HFFc6 (cell line): ENCODE measurements at places on chromosomes 2 and 18.

- no peak for DNase-seq
Observed at GRCh38 chr2:101282980-101283379, 25.5 kb downstream of the RNF149 start.

DNA sequence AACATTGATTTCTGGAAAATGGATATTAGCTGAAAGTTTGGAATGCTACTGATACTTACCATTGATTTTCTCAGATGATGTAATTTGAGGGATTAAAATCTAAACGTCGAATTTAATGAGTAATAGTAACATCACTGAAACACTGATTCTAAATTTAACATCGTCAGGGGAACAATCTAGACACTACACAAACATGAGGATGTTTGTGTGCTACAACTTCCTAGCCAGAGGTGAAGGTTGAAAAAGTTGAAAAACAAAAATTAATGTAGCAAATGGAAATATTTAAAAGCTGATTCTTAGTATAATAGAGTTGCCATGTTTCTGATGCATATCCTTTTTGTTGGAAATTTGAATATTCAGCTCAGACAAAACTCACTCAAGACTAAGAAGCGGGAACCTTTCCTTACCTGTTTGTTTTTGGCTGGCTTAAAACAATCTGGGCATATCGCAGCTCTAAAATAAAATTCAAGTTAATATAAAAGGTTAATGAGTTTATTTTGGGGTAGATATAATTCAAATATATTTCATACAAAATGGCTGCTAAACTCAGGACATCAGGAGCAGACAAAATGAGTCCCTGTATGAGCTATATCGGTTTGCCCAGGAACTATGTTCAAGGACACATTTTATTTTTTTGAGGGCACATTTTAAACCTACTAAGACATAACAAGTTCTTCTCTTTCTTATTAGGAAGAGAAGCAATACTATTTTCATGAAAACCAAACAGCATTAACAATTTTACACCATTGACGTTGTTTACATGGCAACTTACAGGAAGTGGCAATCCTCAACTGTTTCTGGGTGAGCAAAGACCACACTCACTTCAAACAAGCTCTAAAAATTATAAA, 52.6 kb upstream of the PEX13 start:
- DNase-seq: no peak

GRCh38 chr2:165864296-165864695, 70.2 kb upstream of the GALNT3 start:
- no peak for DNase-seq

- no peak for DNase-seq
Observed at GRCh38 chr18:55224086-55224625, 264.9 kb upstream of the CCDC68 start.

GRCh38 chr18:59072727-59073421, 66.8 kb upstream of the SEC11C start:
- no peak for DNase-seq
